Heart right ventricle (tissue), 16 donors: ENCODE measurements at places on chromosomes 2 and 18. TPM values are rescaled to one million over a fixed set of nuclear protein-coding genes. Genes with fewer than 3 reads are reported as not detected.

DNA sequence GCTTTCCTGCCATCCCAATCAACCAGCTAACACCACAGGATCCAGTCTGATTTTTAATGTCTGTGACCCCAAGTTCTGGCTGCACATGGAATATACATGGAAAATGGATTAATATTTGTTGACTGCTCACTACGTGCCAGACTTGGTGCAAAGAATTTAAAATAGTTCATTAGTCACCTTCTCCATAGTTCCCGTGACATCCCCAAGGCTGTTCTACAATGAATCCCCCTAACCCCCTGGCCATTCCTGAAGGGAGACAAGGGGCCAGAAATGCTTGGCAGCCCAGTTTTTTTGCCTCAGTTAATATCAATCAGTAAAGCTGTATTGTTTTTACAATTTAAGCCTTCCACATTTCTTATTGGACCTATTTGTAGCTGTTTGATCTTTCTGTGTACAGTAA is 71.0 kb upstream of the ST3GAL5 start:
- H3K36me3 ChIP-seq: no peaks in the 10 kb centered on the region
- H3K27me3 ChIP-seq: no peaks in the 10 kb centered on the region
- no peak overlapping the region for H3K27ac ChIP-seq
- H3K4me3 ChIP-seq: no peak overlapping the region

GRCh38 chr2:45759310-45759851 is 107.9 kb downstream of the PRKCE start:
- H3K36me3 ChIP-seq: no peaks in the 10 kb centered on the region
- H3K4me3 ChIP-seq: no peak overlapping the region
- H3K4me1 ChIP-seq: no peaks in the 10 kb centered on the region
- H3K27ac ChIP-seq: no peak overlapping the region
- no peaks in the 10 kb centered on the region for H3K27me3 ChIP-seq
- no peak for DNase-seq

- H3K27ac ChIP-seq: no peak overlapping the region
- H3K4me3 ChIP-seq: no peak overlapping the region
- H3K27me3 ChIP-seq: no peaks in the 10 kb centered on the region
- no peak for DNase-seq
Observed at GRCh38 chr2:233597522-233597921, 19.9 kb upstream of the UGT1A8 start.

WNT10A gene
- total RNA-seq: 0.56 TPM
